Vagina (tissue), 2 donors: ENCODE measurements at places on chromosomes 12 and 14.

GRCh38 chr12:101596172-101596571 is 1.4 kb downstream of the MYBPC1 start:
- no peak for DNase-seq

GRCh38 chr12:85559127-85559526 is 277.1 kb downstream of the RASSF9 start:
- DNase-seq, result no peak

DNA sequence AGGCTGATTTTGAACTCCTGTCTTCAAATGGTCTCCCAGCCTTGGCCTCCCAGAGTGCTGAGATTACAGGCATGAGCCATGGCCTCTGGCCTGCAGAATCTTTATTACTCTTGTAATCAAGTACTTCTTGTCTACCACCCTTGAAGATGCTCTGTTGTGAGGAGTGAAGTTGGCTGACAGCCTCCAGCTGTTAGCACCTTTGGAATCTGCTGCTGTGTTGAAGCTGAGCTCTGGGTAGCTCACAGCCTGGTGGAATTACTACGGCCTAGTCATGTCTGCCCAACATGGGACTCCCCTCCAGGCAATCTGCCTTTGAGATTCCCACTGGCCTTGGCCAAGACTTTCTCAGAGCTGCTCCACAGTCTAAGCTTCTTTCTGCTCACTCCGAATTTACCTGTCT is 5.8 kb upstream of the C12orf75 start:
- DNase-seq, result no peak

GRCh38 chr12:120265473-120266179 is at the start of gene PXN:
Gene PXN, minus strand, starts transcription at chr12:120265730. Its CDS starts 101 bp downstream, at chr12:120265629.
- DNase-seq, result no peak

DNA sequence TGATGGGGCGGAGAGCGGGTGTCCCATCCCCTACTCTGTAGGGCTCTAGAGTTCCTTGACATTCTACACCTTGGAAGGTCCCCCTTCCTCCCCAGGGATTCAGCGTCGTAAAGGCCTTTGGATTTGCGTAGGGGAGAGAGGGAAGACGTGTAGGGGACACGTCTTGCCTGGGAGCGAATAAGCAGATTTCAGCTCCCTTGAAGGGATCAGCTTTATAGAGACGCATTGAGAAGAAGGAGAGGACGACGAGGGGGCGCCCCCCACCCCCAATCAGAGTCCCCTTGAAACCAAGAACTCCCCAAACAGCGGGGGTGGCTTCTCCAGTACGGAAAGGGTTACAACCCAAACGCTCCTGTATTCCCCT is 324 bp downstream of the CALCOCO1 start:
- DNase-seq, result no peak

GRCh38 chr12:47950856-47951468 is 12.4 kb upstream of the TMEM106C start:
- no peak for DNase-seq

DNA sequence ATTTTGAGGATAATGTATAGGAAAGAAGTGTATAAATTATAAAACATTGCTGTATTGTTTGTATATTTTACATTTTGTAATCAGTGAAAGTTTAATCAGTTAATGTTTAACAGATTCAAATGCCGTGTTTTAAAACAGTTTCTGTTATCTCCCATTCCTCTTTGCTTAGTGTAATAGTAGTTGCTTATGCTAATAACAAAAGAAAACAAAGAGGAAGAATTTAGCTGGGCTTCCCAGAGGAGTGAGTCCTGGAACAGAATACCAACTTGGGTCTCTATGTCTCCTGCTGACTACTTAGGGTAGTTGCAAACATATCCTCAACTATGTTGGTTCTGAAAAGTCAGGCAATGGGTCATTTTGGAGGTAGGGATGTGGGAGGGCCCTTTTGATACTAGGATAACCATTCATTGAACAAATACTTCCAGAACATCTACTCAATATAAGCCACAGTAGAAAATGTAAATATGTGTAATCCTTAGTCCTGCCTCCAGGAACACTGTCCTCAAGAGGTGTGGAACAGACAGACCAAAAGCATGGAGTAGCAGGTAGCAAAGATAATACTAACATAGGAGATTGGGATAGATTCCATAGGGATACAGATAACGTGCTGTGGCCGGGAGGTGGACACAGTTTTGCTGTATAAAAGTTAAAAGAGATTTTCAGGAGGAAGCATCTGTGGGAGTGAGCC is 36.1 kb upstream of the EVL start:
- no peak for DNase-seq

- no peak for DNase-seq
Observed at GRCh38 chr14:69581316-69581935, 6.8 kb upstream of the CCDC177 start.

DNA sequence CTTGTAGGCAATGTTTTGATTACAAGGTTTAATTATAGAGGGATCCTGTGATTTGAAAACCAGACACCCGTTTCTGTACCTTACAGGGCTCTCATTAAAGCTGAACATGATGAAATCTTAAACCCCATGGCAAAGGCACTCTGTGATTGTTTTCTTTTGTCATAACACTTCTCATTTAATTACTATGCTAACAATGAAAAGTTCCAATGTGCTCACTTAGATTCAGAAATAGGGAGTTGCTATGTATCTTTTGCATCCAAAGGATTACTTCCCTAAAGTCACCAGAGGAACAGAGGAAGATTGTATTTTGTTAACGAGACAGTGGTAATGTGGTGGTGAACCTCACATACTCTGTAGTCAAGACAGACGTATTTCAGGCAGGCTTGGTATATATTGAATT is 81.5 kb upstream of the MYF6 start:
- DNase-seq, result no peak

DNA sequence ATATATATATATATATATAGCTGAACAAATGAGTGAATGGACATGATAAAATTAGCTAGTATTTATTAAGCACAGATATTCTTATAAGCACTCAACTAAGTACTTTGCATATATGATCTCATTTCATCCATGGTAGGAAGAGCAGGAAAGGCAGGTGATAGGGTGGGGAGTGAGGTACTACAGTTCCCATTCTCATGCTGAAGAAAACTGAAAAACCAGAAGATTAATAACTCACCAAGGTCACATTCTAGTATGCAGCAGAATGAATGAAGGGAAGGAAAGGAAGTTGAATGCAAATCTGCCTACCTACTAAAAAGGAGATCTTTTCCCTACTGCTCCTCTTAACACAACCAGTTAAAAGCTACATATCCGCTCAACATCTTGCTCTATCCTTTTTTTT is 298.1 kb upstream of the TMPO start:
- no peak for DNase-seq

- no peak for DNase-seq
Observed at GRCh38 chr12:22105542-22105941, 59.5 kb downstream of the CMAS start.

DNA sequence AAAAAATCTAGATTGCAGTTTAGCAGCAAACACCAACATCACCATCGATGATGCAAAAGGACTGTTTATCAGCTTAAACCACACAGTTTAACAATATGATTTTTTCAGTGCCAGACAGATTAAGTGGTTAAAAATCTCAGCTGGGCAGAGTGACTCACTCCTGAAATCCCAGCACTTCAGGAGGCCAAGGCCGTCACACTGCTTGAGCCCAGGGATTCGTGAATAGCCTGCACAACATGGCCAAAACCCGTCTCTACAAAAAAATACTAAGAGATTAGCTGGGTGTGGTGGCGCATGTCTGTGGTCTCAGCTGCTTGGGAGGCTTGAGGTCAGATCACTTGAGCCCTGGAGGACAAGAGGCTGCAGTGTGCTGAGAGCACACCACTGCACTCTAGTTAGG is 8.9 kb downstream of the RSRC2 start:
- DNase-seq, result no peak

GRCh38 chr12:40146800-40147797 is 41.2 kb upstream of the SLC2A13 start:
- DNase-seq, result no peak

DNA sequence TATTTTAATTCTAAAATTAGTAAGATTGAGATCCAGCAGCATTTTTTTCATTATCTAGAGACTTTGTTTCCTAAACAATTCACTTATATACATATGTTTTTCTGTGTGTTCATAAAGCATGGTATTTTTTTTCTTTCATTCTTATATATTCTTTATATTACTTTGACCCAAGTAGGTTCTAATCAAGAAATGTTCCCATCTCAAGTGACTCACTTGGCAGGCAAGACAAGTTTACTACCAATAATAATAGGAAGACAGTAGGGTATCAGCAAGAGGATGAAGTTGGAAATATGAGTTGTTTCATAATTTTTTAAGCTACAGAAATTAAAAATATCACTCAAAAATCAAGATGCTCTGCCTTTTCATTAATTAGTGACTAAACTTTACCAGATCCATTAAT is 613.4 kb upstream of the ATP2B1 start:
- no peak for DNase-seq

GRCh38 chr12:24679126-24679525 is 269.8 kb downstream of the BCAT1 start:
- DNase-seq, result no peak

DNA sequence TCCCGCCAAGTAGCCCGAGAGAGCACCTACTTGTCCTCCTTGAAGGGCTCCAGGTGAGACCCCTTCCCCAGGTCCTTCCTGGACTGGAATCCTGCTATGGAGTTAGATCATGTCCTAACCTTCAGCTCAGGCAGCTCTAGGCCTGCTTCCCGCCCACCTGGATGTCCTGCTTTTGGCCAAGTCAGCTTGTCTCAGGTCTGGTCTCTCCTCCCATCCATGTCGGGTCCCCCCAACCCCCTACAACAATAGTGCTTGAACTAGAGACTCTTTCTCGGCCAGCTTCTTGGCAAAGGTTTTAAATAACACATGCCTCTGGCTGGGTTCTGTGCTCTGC is 3.6 kb downstream of the NAB2 start:
- DNase-seq, result no peak

- DNase-seq, result no peak
Observed at GRCh38 chr12:50425589-50426258, 25.0 kb downstream of the LARP4 start.

GRCh38 chr12:113683574-113683973 is 211.9 kb upstream of the LHX5 start:
- DNase-seq, result no peak

- no peak for DNase-seq
Observed at GRCh38 chr14:38186216-38186615, 21.5 kb upstream of the SSTR1 start.

DNA sequence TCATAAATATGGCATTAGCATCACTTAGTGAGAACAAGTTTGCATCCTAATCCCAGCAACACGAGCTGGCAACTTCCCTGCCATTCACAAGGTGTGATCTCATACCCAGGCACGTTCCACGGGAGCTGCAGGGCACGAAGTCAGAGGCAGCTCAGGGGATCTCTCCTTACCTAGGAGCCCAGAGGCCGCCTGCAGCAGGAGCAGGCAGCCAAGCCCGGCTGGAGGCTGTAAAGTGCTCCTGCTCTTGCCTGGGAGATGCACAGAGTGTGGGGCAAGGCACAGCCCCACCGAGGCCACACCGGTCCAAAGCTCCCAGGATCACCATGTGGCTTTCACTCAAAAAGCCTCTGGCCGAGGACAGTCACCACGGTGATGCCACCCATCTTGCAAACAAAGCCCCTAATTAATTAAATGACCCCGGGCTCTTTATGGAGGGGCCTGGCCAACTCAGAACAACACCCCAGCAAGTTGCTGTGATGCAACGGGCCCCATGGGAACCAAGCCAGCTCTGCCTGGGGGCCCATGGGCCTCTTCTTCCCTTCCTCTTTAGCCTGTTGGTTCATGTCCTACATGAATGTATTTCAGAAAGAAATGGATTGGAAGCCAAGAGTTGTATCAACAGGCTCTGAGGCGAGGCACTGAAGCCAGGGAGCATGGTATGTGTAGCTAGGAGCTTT is 26.5 kb downstream of the NUAK1 start:
- no peak for DNase-seq

DNA sequence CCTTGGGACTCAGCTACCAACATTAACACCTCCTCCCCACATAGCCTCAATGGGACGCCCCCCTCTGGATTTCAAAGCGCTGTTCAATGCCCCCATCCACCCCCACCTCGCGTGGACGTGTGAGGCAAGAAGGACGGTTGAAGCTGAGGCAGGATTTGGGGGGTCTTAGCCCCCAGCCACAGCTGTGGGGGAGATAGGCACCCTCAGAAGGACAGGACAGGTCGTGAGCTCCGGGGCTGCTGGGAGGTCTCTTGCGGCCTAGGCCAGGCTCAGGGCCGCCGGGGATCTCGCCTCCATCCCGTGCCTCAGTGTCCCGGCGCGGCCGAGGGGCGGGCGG is 8.3 kb upstream of the SP7 start:
- DNase-seq, result no peak

DNA sequence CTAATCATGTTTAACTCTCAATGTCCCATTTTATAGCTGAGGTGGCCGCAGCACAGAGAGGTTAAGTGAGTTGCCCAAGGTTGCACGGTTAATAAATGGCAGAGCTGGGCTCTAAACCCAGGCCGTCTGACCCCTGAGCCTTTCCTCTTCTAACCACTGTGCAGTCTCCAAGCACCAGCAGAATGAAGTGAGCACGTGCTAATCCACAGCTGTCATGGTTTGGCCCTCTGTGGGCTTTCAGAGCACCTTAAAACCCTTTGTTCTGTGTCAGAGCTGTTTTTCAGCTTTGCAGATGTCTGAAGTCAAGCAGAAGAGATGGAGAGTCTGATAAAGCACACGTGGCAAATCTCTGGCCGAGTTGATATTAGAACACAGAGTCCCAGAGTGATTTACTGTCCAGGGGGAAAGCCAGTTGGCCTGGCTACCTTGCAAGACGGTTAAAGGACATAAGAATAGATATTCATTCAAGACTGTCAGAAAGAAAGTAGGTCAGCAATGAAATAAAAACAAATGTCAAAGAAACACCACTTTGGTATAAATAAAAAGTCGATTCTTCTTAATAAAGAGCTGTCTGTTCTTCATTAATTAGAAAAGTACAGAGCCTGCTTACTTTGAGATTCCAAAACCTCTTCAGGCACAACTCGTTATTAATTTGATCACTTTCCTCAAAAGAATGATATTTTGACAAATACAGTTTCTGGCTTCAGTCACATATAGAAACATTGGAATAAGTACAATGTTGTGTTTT is 107.3 kb downstream of the CRADD start:
- no peak for DNase-seq

GRCh38 chr14:28061006-28061405 is 705.6 kb upstream of the FOXG1 start:
- no peak for DNase-seq

- DNase-seq, result no peak
Observed at GRCh38 chr14:102971836-102972606, 49.6 kb downstream of the AMN start.

DNA sequence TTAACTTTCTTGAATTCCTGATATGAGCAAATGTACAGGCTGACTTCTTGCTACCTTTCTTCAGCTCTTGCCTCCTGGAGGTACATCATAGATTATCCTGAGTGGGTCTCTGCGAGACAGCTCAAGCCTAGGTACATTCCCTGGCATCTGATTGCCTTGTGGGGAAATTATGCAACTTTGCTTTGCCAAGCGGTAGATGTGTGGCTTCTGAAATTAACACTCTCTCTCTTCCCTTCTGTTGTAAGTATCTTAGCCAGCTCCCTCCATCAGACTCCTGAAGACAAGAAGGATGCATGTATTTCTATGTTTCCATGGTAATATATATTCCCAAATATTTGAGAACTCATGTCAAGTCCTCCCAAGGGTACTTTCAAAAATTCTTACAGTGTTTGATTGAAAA is 16.2 kb upstream of the SLC16A7 start:
- no peak for DNase-seq

- DNase-seq, result no peak
Observed at GRCh38 chr12:69425417-69425816, 44.8 kb upstream of the FRS2 start.
